T-cell (primary cell): ENCODE measurements at places on chromosomes 3 and 15. TPM values are rescaled to one million over a fixed set of nuclear protein-coding genes. Genes with fewer than 3 reads are reported as not detected.

The SNURF gene
- 37.4 TPM for total RNA-seq

The MB21D2 gene
- total RNA-seq, result 4.1 TPM

The MCTP2 gene
- total RNA-seq, result 23.7 TPM

The GOLGA8O gene
- 4.1 TPM for total RNA-seq

- no peak overlapping the region for H3K27ac ChIP-seq
- H3K36me3 ChIP-seq, result no peaks in the 10 kb centered on the region
- H3K27me3 ChIP-seq, result no peaks in the 10 kb centered on the region
- no peak for DNase-seq
- no peaks in the 10 kb centered on the region for H3K4me1 ChIP-seq
- H3K4me3 ChIP-seq, result no peak overlapping the region
Observed at GRCh38 chr3:54870423-54870822, 57.4 kb downstream of the LRTM1 start.

DNA sequence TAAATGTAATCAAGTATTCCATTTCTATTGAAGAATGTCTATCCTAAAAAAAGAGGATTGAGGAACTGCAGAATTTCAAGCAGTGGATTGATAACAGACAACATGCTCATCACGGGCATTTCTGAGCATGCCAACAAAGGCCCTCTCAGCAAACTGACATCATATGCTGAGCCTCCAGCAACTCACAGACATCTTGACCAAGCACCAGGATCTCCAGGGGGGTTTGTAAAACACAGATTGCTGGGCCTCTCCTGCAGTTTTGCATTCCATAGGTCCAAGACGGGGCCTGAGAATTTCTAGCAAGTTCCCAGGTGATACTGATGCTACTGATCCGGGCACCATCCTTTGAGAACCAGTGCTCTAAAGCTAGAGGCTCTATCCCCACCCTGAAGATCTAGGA lies 85.0 kb downstream of the FOXP1 start:
- no peak overlapping the region for H3K27ac ChIP-seq
- no peak overlapping the region for H3K4me3 ChIP-seq
- DNase-seq, result no peak
- no peaks in the 10 kb centered on the region for H3K27me3 ChIP-seq
- no peaks in the 10 kb centered on the region for H3K36me3 ChIP-seq

DNA sequence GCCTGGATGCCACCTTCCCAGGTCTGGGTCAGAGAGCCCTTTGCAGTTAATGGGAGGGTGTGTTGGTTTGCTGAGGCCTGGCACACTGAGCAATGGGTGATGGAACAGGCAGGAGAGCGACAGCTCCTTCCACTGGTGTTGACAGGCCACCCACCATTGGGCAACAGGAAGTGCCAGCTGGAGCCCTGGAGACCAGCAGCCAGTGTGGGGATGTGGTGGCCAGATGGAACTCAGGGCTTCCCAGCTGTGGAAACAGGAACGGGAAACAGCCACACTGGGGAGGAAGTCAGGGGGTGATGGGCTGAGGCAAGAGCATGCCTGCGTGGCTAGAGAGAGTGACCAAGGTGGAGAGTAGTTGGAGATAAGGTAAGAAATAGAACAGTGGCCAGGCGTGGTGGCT lies 9.3 kb downstream of the PSTPIP1 start:
- peaks cover 46% of the 10 kb centered on the region for H3K36me3 ChIP-seq
- DNase-seq, result no peak
- no peak overlapping the region for H3K4me3 ChIP-seq

DNA sequence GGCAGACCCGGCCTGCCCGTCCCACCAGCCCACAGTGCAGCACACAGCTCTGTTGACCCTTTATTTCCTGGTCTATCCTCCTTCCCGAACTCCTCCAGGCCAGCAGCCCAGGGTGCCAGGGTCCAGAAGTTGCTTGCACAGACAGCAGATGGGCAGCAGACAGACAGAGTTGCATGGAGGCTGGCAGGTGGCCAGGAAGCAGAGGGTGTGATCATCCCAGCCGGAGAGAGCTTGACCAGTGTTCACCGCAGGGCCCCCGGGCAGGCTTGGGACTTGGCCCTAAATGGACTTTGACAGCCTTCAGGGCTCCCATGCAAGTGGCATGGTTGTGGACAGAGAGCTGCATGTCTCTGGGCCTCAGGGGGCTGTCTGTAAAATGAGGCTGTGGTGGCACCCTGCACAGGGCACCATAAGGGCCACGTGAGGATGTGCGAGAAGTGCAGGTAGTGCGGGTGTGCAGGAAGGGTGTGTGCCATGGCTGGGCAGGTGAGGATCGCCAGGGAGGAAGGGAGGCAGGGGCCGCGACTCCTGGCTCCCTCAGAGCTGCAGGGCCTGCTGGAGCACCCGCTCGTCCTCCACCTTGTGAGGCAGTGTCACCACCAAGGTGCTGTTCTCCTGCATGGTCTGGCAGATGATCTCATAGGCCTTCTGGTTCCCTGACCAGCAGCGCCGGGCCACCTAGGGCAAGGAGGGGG lies 6.3 kb upstream of the ZXDC start:
- H3K4me1 ChIP-seq, result no peaks in the 10 kb centered on the region
- H3K27me3 ChIP-seq, result no peaks in the 10 kb centered on the region
- H3K36me3 ChIP-seq, result no peaks in the 10 kb centered on the region
- H3K27ac ChIP-seq, result no peak overlapping the region
- DNase-seq, result no peak

- no peaks in the 10 kb centered on the region for H3K27me3 ChIP-seq
- no peak overlapping the region for H3K4me3 ChIP-seq
- no peaks in the 10 kb centered on the region for H3K36me3 ChIP-seq
Observed at GRCh38 chr3:23038471-23038870, 164.7 kb upstream of the UBE2E2 start.

GRCh38 chr3:60754617-60755016 lies 496.6 kb downstream of the FHIT start:
- no peaks in the 10 kb centered on the region for H3K4me1 ChIP-seq
- no peak overlapping the region for H3K27ac ChIP-seq
- DNase-seq, result no peak

- no peak overlapping the region for H3K4me3 ChIP-seq
- H3K27ac ChIP-seq, result no peak overlapping the region
- no peaks in the 10 kb centered on the region for H3K27me3 ChIP-seq
Observed at GRCh38 chr15:64997745-64998375, 8.1 kb upstream of the SPG21 start.

DNA sequence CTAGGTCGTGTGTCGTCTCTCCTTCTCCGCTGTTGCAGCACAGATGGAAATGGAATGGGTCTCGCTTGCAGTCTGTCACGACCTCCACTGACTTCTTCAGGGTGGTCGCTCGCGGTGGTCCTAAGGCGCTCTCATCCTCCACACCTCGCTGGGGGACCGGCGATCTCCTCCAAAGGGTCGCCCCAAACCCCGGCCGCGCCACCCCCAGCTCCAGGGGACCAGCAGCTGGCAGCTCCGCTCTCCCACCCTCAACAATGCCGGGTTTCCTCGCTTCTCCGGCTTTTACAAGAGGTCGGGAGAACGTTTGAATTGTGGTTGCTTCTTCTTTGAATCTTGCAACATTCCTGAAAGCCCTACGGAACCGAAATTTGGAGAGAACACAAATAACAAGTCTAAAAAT lies 25.9 kb downstream of the SERP1 start:
- DNase-seq, result no peak
- no peak overlapping the region for H3K27ac ChIP-seq
- no peaks in the 10 kb centered on the region for H3K4me1 ChIP-seq
- no peaks in the 10 kb centered on the region for H3K36me3 ChIP-seq

DNA sequence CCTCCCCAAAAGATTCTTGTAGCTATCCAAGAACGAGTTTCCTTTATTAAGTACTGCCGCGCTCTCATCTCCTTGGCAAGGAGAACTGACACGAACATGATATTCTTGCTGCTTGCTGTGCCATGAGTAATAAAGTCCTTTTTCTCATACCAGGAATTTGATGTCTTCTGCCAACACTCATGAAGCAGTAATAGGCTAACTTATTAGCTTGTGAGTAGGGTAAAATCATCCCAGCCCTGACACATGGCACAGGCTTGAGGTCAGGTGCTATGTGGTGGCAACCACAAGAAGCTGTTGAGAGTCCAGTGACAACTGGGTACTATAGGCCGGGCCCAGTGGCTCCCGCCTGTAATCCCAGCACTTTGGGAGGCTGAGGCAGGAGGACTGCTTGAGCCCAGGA lies 22.7 kb upstream of the UBXN7 start:
- no peaks in the 10 kb centered on the region for H3K36me3 ChIP-seq
- no peak overlapping the region for H3K4me3 ChIP-seq
- no peak overlapping the region for H3K27ac ChIP-seq
- no peaks in the 10 kb centered on the region for H3K27me3 ChIP-seq

DNA sequence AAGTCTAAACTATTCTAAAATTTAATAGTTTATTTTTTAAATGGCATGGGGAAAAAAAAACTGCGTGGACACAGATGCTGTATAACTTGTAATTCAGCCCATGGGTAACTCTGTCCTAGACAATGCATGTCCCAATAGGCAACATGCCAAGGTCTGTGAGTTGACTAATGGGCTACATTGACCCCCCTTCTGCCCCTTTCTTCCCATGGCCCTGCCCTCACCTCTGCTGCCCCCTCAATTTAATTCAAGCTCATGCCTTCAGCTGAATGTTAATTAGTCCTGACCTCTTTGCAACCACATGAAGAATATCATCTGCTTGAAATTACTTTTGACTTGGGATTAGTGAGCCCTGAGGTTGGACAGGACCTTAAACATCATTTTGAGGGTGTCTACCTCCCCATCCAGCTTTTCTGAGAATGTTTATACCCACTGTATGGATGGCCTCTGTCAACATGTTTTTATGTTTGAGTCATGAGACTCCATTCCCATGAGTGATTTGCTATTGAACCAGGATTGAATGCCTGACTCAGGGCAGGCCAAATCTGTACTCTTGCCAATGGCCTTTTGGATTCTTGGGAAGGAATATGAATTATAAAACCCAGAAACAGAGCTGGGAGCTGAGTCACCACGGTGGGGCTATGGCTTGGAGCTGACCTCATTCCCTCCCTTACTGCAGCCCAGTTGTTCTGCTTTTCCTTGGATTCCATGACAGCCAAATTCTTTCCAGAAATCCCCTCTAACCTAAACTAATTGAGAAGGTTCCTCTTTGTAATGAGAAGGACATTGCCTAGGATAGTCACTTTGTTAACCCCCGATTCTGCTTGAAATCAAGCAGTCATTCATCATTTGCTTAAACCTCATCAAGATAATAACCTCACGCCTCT lies 33.5 kb upstream of the PDE8A start:
- no peaks in the 10 kb centered on the region for H3K27me3 ChIP-seq
- DNase-seq, result no peak
- no peaks in the 10 kb centered on the region for H3K4me1 ChIP-seq
- no peaks in the 10 kb centered on the region for H3K36me3 ChIP-seq
- no peak overlapping the region for H3K27ac ChIP-seq

- H3K4me3 ChIP-seq, result no peak overlapping the region
- H3K36me3 ChIP-seq, result peaks cover 47% of the 10 kb centered on the region
- H3K4me1 ChIP-seq, result peaks cover 12% of the 10 kb centered on the region
- no peak overlapping the region for H3K27ac ChIP-seq
Observed at GRCh38 chr3:98587654-98588053, 5.8 kb downstream of the CPOX start.

- H3K27ac ChIP-seq, result no peak overlapping the region
- peaks cover 2% of the 10 kb centered on the region for H3K27me3 ChIP-seq
- no peaks in the 10 kb centered on the region for H3K36me3 ChIP-seq
- H3K4me3 ChIP-seq, result no peak overlapping the region
- no peaks in the 10 kb centered on the region for H3K4me1 ChIP-seq
- no peak for DNase-seq
Observed at GRCh38 chr3:130626049-130626448, 109.1 kb downstream of the COL6A6 start.

GRCh38 chr3:80244390-80244789 lies 476.6 kb upstream of the ROBO1 start:
- no peaks in the 10 kb centered on the region for H3K27me3 ChIP-seq
- H3K36me3 ChIP-seq, result no peaks in the 10 kb centered on the region
- no peaks in the 10 kb centered on the region for H3K4me1 ChIP-seq
- DNase-seq, result no peak
